ENCODE measurements at places on chromosomes 3 and 15. TPM values are rescaled to one million over a fixed set of nuclear protein-coding genes. Genes with fewer than 3 reads are reported as not detected.

DNA sequence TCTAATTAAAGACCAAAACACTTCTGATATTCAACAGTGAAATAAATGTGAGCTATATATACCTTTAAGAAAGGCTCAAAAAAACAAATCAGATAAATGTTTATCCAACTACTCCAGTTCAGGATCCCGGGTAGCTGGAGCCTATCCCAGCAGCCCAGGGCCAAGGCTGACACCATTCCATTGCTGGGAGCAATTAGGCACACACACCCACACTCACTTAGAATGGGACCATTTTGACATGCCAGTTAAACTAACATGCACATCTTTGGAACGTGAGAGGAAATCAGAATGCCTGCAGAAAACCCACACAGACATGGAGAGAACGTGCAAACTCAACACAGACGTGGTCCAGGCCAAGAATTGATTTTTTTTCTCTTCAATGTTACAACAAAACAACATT is 30.0 kb upstream of the PLSCR4 start:
- no peak for DNase-seq
- H3K27me3 ChIP-seq: peaks cover 7% of the 10 kb centered on the region
- H3K4me1 ChIP-seq: no peaks in the 10 kb centered on the region

- H3K36me3 ChIP-seq: no peaks in the 10 kb centered on the region
- H3K27ac ChIP-seq: no peak overlapping the region
- H3K4me1 ChIP-seq: peaks cover 2% of the 10 kb centered on the region
- no peak overlapping the region for H3K4me3 ChIP-seq
Observed at GRCh38 chr3:159829056-159829455, 159.6 kb upstream of the IL12A start.

DNA sequence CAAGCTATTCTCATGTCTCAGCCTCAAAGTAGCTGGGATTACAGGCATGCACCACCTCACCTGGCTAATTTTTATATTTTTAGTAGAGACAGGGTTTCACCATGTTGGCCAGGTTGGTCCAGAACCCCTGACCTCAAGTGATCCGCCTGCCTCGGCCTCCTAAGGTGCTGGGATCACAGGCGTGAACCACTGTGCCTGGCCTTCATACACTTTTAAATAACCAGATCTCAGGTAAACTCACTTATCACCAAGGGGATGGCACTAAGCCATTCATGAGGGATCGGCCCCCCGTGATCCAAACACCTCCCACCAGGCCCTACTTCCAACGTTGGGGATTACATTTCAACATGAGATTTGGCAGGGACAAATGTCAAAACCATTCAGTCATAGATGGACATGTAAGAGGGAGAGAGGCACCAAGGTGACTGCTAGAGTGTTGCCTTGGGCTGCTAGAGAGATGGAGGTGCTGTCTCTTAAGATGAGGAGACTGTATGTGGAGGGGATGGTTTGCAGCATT is 13.3 kb upstream of the DOCK3 start:
- H3K27ac ChIP-seq: no peak overlapping the region
- no peak overlapping the region for H3K4me3 ChIP-seq
- peaks cover 20% of the 10 kb centered on the region for H3K4me1 ChIP-seq
- no peaks in the 10 kb centered on the region for H3K27me3 ChIP-seq
- peaks cover 2% of the 10 kb centered on the region for H3K36me3 ChIP-seq
- DNase-seq: no peak

Gene MUSTN1
- 16.0 TPM for total RNA-seq

DNA sequence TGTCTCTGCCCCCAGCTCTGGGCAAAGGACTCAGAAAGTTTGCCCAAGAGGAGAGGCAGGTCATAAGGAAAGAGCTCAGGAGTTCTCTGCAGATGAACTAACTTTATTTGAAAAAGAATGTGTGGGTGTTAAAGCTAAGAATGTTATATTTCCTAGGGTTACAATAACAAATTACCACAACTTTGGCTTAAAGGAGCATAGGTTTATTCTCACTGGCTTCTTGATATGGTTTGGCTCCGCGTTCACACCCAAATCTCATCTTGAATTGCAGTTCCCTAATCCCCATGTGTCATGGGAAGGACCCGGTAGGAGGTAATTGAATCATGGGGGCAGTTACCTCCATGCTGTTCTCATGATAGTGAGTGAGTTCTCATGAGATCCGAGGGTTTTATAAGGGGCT is 383.7 kb upstream of the CFAP20DC start:
- peaks cover 3% of the 10 kb centered on the region for H3K4me1 ChIP-seq
- DNase-seq: no peak
- no peak overlapping the region for H3K27ac ChIP-seq
- H3K36me3 ChIP-seq: no peaks in the 10 kb centered on the region
- H3K4me3 ChIP-seq: no peak overlapping the region

DNA sequence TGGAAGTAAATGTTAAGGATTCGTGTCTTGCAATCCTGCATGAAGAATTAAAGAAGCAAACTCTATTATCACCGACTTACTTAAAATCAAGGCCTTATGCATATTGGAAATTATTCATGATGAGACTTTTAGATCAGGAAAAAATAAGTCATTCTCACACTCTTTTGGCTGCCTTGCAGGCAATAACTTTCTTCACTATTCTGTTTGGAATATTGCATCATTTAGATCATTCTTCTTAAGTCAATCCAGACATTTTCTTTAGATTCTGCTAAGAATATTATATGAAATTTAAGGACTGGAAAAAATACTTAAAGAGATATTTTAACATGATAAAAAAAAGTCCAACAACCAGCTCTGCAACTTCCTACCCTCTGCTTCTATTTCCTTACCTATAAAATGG is 245.4 kb downstream of the LRRN1 start:
- no peak for DNase-seq
- H3K27me3 ChIP-seq: no peaks in the 10 kb centered on the region

- H3K27me3 ChIP-seq: peaks cover 50% of the 10 kb centered on the region
- no peak overlapping the region for H3K27ac ChIP-seq
- H3K4me1 ChIP-seq: peaks cover 5% of the 10 kb centered on the region
- no peak for DNase-seq
- H3K4me3 ChIP-seq: no peak overlapping the region
Observed at GRCh38 chr3:129996073-129996472, 21.6 kb downstream of the TRH start.
